ENCODE measurements at places on chromosomes 5 and 9. TPM values are rescaled to one million over a fixed set of nuclear protein-coding genes. Genes with fewer than 3 reads are reported as not detected.

GRCh38 chr5:119583684-119584083, 45.7 kb upstream of the FAM170A start:
- DNase-seq: no peak

DNA sequence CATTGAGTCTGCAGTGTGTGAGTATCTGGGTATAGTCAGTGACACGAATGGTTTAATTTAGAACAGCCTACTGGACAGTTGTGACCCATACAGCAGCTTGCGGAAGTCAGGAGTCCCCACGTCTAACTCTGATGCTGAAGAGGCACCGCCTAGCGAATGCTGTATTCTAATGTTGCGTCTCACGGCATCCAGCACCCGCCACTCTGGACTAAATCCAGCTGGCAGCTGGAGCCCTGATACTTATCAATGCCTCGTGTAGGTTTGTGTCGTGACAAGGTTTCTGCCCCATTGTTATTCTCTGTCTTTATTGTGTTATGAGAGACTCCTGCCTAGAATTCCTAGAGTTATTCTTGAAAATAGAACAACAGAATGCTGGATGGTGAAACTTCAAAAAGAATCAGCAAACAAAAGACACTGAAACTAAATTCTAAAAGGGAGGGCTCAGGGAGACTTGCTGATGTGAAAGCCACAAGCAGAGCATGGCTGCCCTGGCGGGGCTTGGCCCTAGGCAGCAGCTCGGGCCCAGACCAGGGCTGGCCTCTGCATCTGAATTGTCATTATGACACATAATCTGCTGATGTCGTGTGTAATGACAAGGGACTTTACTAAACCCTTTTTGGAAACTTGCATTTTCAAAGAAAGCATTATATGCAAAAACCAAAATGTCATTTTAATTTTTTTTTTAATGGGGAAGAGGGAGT, 123.5 kb upstream of the ICE1 start:
- no peak for DNase-seq

DNA sequence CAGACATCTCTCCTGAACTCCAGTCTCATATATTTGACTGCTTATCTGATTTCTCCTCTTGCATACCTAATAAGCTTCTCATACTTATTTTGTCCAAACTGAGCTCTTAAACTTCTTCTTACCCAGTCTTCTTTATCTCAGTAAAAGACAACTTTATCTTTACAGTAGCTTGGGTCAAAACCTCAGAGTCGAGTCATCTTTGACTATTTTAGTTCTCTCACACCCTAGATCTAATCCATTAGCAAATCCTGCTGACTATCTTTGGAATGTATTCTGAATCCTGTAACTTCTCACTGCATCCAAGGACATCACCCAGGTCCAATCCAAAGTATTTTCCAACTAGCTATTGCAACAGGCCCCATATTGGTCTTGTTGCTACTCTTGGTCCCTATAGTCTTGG, 11.8 kb upstream of the JAK2 start:
- no peak for DNase-seq

GRCh38 chr5:163496286-163496685, 9.1 kb upstream of the MAT2B start:
- no peak for DNase-seq

GRCh38 chr5:142894315-142894714, 124.1 kb downstream of the ARHGAP26 start:
- DNase-seq: no peak

DNA sequence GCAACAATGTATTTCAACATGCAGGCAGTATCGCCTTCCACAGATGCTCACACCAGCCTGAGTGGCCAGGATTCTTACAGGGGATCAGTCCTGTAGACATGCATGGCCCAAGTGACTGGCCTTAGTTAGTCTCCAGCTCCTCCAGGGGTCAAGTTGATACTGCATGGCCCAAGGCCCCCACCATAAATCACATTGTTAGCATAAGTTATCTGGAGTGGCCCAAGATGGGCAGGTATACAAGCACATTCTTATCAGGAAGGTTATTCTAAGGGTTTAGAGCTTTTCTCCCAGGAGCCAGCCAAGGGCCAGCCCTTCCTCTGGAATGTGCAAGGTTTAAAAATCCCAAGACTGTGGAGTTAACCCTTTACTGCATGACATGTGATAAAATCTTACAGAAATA, 230.9 kb upstream of the NFIL3 start:
- DNase-seq: no peak

- no peak for DNase-seq
Measured at GRCh38 chr5:174503461-174504265, 220.7 kb upstream of the MSX2 start.

DNA sequence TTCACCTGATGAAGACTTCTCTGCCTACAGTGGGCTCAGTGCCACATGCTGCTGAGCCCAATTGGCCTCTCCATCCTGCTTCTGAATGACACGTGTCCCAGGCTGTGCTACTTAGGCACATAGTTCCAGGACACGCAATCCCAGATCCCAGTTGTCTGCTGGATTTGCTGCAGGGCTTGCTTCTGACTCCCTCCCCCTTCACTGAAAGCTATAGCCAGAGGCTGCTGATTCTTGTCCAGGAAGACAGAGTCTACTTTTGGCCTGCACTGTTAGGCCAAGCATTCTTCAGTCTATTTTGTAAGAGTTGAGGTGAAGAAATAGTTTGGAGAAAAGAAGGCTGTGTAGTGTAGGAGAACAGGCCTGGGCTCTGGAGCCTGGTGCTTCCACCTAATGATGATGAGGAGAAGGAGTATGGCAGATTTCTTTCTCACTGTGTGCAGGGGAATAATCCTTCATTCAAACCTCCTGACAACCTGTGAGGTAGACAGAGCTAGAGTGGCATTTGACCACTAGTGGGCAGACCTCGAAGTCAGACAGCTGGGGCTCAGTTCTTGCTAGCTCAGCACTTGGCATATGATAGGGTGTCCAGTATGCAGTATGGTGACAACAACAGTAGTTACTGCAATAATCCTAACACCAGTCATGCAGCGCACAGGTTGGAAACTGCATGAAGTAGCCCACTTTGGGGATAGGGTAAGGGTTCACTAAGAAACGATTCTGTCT, 19.5 kb upstream of the ASPN start:
- DNase-seq: peak; percentile 30

DNA sequence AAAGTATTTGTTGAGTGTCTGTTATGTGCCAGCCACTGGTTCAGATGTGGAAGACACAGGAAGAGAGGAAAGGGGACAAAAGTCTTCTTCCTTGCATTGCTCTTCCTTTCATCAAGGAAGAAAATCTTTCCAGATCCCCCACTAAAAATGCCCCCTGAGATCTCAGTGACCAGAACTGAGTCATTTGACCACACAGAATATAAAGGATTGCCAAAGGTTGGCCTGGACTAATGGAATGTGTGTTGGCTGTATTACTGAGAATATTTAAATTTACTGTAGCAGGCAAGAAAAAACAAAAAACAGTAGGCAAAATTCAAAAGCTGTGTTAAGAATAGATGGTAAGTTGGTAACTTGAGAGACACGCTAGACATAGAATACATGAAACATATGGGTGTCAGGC, 10.0 kb upstream of the SEPTIN8 start:
- DNase-seq: no peak

DNA sequence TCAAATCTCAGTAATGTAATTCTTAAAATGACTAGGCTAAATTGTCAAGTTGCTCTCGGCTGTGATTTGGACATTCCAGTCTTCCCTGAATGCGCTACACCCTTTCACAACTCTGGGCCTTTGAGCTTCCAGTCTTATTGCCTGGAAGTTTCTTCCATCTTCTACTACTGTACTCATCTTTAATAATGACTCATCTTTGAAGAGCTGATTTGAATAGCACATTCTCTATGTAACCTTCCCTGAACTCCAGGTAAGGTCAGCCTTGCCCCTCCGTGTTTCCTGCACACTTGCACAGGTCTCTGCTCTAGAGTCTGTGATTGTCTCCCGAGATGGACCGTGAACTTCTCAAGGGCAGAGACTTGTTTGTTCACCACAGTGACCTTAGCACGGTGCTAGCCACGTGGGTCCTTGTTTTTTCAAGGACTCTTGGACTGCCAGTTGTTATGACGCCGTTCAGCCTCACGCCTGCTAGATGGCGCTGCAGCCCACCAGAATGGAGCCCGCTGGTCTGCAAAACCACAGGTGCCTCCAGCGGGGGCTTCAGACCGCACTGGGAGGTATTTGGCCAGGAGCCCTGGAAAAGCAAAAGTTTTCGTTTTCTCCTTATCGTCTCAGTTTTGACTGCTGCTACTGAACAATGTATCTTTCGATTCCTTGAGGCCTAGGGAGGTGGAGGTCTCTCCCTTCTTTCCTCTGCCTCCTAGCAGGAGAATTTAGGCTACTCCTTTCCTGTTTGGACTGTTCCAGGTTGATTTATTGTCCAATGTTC, 44.4 kb downstream of the SEC61B start:
- peak; percentile 83 for DNase-seq

DNA sequence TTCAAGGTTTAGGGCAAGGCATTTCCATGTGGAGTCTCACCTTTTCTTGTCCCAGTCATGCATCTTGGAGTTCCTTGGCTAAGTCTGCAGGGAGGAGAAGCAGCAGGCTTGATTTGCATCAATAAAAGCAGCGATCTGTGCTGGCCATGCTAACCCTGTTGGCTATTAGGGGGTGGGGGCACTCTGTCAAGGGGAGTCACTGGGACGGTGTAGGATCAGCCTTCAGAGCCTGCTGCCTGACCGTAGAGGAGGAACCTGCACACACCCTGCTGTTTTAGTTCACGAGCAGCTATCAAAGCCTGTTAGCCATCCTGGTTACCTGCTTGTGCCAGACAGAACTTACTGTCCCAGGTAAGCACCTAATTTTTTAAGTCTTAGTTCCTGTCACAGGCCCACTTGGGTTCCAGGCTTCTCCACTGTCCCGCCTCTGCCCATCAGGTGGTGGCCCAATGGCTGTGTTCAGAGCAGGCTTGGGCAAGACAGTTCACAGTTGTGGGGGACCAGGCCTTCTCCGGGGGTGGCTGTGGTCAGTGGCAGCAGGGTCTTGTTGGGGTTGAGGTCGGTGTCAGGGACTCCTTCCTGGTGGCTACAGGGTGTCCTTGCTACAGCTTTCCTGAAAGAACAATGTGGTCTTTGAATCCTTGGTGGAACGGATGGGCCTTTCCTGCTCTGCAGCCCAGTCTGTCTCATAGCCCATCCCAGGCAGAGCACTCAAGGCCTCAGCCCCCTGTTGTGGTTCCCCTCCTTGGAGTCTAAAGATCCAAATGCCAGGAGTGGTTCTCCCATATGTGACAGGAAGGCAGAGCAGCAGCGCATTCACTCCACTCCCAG, 43.7 kb downstream of the SECISBP2 start:
- DNase-seq: no peak

DNA sequence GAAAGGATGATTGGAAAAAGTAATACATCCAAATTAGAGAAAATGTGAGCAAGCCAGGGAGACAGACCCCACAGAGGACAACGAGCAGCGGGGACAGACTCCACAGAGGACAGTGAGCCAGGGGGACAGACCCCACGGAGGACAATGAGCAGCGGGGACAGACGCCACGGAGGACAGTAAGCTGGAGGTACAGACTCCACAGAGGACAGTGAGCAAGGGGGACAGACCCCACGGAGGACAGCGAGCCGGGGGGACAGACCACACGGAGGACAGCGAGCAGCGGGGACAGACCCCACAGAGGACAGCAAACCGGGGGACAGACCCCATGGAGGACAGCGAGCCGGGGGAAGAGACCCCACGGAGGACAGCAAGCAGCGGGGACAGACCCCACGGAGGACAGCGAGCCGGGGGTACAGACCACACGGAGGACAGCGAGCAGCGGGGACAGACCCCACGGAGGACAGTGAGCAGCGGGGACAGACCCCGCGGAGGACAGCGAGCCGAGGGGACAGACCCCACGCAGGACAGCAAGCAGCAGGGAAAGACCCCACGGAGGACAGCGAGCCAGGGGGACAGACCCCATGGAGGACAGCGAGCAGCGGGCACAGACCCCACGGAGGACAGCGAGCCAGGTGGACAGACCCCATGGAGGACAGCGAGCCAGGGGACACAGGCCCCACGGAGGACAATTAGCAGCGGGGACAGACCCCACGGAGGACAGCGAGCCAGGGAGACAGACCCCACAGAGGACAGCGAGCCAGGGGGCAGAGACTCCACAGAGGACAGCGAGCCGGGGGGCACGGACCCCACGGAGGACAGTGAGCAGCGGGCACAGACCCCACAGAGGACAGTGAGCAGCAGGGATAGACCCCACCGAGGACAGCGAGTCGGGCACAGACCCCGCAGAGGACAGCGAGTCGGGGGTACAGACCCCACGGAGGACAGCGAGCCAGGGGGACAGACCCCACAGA, 1.9 kb upstream of the ZDHHC11 start:
- no peak for DNase-seq

DNA sequence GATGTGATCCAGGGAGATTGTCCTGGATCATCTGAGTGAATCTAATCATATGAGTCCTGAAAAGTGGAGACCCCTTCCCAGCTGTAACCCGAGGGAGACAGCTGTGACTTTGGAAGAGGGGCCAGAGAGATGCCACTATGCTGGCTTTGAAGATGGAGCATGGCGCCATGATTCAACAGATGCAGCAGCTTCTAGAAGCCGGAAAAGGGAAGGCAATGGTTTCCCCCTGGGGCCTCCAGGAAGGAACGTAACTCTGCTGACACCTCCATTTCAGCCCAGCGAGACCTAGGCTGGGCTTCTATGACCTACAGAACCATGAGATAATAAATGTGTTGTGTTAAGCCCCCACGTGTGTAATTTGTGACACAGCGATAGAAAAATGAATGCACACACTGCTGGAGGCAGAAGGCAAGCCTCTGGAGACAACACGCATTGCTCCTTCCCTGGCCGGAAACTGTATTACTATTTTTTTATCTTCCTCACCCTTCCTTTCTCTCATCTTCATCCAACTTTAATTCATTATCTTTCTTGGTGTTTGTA, 16.6 kb upstream of the SARDH start:
- DNase-seq: no peak

- no peak for DNase-seq
Measured at GRCh38 chr5:179792612-179793467, 946 bp upstream of the LTC4S start.

DNA sequence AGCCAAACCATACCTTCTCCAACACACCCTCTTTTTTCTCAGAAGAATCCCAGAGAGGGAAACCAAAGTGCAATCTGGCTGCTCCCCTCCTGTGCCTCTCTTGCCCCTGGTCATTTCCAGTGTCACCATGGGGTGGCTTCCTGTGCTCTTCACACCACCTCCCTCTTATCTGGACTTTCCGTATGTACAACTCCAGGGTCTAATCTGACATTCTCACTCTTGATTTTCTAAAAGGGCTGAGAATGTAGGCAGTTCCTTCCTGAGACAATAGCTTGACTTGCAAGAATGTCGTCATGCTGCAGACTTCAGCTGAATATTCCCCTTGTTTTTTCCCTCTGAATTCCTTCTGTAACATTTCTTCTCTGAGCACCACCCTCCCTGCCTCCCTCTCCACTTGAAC, 110.2 kb downstream of the FBXL7 start:
- DNase-seq: no peak

HTR4 gene
- total RNA-seq: not detected

CA9 gene
- total RNA-seq: 3.1 TPM

HNRNPAB gene
- 336 TPM for total RNA-seq

CDC37L1 gene
- total RNA-seq: 9.8 TPM

MINAR2 gene
- total RNA-seq: not detected

LRRC19 gene
- total RNA-seq: not detected

TSSK1B gene
- total RNA-seq: not detected

ADAMTS6 gene
- 1.3 TPM for total RNA-seq

GAPT gene
- not detected for total RNA-seq

FBP1 gene
- 0.47 TPM for total RNA-seq

FBN2 gene
- total RNA-seq: not detected
